GM18507 (cell line): ENCODE measurements at places on chromosomes 12 and 14.
A peak's percentile ranks its signal among the peaks of the same experiment; 100 is the strongest.

- no peak for DNase-seq
Measured at GRCh38 chr12:22287101-22287500, 47.4 kb downstream of the ST8SIA1 start.

GRCh38 chr12:857611-858010, 91.9 kb downstream of the RAD52 start:
- no peak for DNase-seq

DNA sequence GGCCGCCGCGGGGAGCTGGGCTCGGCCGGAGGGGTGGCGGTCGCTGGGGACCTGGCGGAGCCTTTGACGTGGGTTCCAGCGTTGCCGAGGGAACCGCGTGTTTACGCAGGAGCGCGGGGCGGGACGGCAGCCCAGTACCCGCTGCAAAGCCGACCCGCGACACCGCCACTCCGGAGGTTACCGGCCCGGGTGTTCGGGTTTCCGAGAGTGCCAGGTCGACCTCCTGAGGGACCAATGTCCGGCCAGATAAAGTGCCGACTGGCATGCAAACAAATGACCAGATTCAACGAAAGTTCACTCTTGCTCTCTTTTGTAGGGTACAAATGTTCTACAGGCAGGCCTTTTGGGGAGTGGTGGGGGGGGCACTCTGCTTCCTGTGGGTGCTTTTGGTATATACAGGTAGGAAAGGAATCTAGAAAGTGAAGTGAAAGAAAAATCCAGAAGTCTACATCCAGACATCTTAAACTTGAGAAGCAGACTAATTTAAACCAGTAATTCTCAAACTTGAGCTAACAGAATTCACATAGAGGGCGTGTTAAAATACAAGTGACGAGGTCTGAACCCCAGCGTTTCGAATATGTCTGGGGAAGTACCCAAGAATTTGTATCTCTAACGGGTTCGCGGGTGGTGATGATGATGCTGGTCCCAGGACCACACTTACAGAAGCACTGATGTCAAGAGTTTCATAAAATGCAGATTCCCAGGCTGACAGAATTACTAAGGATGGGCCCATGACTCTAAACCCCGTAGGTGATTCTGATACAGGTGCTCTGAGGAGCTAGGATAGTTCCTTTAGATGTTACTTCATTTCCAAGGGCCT, at the start of gene GPR135:
Gene GPR135 (minus strand): TSS at position 65 of the 820 bp plus-strand sequence. CDS start 154 bp downstream, outside the sequence.
- peak; percentile 22 for DNase-seq

DNA sequence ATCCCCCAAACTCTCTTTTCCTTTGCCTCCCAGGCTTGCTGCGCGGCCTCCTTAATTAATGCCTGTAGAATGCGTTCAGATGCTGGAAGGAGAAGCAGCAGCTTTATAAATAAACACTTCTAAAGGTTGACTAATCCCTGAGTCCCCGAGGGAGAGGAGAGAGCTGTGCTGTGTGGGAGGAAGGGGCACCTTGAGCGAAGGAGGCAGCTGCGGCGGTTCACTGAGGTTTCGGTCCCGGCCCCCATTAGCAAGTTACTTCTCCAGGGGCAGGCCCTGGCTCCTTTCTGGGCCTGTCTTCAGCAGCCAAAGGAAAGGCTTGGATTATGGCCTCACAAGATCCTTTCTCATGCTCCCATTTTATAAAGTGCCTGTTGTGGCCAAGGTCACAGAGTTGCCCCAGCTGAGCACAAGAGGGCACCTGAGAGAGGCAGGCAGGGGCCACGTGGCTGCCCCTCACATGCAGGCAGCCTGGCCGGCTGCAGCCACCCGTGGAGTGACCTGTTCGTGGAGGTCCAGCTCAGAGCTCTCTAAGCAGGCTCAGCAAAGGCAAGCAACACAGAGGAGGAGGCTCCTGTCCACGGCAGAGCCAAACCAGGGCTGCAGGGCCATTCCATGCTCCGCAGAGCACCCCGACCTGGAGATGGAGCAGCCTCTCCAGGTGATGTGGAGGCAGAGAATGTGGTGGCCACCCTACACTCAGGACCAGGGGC, 15.0 kb upstream of the CACNA2D4 start:
- DNase-seq: peak; percentile 40

- DNase-seq: no peak
Measured at GRCh38 chr12:73226593-73226992, 954.4 kb downstream of the TRHDE start.

DNA sequence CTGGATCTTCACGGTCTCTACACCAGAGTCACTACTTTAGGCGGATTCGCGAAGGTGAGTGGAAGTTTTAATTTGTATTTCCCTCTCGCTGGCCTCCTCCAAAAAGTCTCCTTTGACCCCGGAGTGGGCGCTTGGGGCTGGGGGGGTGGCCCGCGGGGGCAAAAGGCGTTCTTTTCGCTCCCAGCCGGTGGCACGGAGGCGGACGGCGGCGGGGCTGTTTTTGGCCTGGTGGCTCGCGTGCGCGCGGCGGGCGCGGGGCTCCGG, 510 bp downstream of the ARID2 start:
- DNase-seq: no peak
